ENCODE measurements at places on chromosomes 2 and 18.

DNA sequence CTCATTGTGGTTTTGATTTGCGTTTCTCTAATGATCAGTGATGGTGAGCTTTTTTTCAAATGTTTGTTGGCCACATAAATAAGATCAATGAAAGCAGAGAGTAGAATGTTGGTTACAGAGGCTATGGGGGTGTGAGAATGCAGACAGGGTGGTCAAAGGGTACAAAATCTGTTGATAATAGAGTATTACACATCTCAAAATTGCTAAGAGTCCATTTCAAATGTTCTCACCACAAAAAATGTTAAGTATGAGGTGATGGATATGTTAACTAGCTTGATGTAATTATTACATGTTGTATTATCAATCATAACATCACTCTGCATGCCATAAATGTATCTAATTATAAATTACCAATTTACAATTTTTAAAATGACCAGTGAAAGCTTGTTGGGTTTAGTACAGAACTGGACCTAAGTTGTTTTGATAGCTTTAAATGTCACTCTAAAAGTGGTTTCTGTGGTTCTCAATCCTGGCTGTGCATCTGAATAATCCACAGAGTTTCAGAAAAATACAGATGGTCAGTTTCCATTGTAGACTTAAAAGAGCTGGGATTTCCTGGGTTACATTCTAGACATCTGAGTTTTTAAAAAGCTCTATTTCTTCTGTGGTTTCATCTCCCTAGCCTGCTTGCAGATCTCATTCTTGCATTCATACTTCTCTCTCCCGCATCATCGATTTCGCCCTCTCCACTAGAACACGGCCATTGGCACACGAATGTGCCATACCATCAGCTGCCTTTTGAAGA, 286.0 kb upstream of the LYPD1 start:
- no peak for DNase-seq

DNA sequence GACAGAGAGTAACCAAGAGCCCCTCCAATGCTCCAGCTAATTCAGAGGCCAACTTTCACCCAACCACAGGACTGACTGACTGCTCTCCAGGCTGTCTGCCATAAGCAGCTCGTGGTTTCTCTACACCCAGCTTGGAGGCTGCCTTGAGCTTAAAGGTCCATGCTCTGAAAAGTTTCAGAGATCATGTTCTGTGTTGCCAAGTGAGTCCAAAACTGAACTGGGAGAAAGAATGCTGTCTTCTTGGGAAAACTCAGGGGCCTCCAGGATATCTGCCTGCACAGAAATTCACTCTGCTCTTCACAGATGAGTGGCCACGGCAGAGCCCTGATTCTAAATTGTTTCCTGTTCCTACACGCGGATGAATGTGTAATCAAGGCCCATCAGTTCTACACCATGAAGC, 51.1 kb downstream of the LPIN2 start:
- peak; percentile 69 for DNase-seq

DNA sequence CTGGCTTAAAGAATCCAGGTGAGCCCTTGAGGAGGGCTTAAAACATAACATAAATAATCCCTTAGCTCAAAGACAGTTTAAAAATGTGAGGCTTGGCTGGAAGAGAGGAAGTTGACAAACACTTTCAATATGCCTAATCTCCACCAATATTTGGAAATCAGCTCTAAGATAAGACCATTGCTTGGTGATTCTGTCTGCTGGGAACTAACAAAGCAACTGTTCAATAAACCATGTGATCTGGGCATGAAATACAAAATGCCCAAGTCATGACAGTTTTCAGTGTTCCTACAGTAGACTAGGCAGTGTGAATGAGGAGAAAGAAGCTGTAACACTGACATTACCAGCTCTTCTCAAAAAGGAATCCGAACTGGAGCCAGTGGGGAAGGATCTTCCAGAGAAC, 10.7 kb downstream of the MFF start:
- DNase-seq: no peak

DNA sequence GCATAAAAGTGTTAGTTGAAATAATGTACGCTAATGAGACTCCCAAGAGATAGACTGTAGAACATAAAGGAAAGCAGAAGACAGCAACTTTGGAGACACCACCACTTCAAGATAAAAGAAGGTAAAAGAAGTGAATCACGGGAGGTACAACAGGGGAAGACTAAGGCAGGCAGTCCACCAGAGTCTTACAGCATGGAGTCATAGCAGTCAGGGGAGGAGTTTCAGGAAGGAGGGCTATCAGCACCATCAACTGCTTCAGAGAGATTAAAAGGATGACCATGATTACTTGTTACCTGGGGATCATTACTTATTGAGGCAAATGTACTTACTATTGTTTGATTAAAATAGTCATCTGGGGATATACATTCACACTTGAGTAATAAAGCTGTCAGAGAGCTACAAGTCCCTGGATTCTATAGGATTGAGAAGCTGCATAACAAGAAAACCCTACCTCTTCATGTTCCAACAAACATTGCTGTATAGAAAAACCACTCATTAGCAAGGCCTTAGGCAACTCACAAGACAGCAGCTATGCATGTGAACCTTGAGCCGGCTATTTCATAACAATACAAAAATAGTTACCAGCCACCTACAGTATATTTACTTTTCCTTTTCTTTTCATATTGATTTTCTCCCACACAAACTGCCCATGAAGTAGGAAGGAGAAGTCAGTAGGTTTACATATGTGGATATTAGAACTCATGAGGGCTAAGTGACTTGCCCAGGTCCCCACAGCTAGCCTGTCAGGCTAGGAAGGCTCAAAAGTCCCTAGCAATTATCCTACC, 101.7 kb downstream of the PDE11A start:
- DNase-seq: no peak

GRCh38 chr2:148914463-148914862, 39.4 kb downstream of the KIF5C start:
- no peak for DNase-seq

GRCh38 chr2:196365923-196366322, 194.5 kb upstream of the STK17B start:
- DNase-seq: no peak

GRCh38 chr2:209095432-209095831, 328.4 kb upstream of the MAP2 start:
- DNase-seq: no peak

GRCh38 chr2:160908157-160908556, 252.1 kb upstream of the TANK start:
- DNase-seq: no peak

- no peak for DNase-seq
Observed at GRCh38 chr2:83615511-83615910, 843.6 kb downstream of the SUCLG1 start.

GRCh38 chr2:222430681-222431080, 6.3 kb downstream of the SGPP2 start:
- no peak for DNase-seq

DNA sequence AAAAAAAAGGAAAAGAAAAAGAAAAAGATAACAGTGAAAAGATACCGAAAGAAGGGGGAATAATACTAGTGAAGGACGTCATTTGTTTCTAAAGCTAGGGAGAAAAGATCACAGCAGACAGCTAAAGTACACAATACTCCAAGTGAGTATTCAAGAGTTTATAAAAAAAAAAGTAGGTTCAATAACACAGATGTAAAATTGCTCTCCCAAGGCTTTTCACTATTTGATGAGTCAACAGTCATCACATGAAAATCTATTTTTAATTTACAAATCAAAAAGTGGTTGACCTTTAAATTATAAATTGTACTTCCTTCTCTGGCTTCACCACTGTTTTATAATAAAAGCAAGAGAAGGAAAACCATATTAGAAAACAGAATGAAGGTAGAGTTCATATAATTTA, 144.0 kb downstream of the ZRANB3 start:
- DNase-seq: no peak

GRCh38 chr18:80037869-80038630, 3.8 kb downstream of the RBFA start:
- DNase-seq: no peak

DNA sequence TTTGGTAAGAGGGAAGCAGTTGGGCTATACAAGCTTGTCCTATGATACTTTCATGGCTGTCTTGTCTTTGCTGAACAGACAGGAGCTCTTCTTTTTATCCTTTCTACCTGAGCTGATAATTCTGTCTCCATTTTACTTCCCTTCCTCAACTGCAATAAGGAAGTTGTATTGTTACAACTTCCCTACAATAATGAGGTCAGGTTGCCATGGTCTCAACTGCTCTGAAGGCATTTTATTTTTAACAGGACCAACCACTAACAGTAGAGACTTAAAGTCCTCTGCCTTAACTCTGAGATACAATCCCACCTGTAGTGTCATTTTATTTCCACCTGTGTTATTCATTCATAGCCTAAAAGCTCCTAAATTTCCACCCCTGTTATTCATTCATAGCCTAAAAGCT, 118.6 kb upstream of the PGAP1 start:
- no peak for DNase-seq

DNA sequence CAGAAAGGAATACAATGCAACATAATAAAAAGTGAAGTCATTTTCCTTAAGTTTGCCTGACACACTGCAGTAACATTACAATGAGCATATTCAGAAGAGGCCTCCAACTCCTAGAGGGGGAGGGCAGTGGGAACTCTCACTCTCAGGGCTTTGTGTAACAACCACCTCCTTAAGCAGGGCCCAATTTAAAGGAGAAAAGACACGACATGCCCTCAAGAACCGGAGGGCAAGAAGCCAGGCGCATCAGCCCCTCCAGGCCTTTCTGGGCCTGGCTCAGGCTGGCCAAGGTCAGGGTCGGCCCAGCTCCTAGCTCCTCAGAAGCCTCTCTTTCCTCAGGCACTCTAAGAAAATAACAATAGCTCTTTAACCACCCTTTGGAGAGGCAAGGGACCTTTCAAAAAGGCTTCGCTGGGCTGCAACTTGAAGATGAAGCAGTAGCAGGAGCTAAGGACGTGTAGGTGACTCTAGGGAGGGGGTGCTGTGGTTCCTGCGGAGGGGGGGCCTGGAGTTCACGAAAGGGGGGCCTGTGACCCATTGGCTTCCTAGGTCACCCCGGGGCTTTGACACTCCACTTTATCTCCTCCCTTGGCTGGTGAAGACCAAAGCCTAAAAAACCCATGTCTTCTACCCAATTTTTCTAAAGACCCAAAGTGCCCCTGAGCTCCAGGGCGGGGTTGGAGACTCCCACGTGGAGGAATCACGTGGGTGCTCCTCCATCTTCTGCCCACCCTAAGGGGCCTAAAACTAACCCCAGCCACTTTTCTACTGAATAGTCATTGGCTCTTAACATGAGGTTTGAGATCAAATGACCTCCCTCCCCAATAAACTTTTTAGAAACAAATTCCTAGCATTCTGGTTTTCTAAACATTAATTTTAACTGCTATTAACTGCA, 13.3 kb downstream of the SERTAD2 start:
- DNase-seq: no peak

DNA sequence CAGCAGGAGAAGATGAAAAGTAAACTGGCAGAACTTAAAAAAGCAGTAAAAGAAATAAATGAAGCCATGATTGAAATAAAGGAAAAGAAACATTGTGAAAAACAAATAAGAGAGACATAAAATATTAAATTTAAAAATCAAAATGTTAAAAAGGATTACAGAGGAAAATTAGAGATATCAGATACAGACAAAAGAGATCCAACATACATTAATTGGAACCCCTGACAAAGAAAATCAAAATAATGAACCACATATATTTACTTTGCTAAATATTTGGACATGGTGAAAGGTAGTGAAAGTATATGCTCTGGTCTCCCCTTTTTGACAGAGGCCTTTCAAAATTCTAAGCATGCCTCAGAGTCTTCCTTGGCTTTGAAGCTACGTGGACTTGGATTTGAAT, 79.9 kb upstream of the TGFA start:
- no peak for DNase-seq

DNA sequence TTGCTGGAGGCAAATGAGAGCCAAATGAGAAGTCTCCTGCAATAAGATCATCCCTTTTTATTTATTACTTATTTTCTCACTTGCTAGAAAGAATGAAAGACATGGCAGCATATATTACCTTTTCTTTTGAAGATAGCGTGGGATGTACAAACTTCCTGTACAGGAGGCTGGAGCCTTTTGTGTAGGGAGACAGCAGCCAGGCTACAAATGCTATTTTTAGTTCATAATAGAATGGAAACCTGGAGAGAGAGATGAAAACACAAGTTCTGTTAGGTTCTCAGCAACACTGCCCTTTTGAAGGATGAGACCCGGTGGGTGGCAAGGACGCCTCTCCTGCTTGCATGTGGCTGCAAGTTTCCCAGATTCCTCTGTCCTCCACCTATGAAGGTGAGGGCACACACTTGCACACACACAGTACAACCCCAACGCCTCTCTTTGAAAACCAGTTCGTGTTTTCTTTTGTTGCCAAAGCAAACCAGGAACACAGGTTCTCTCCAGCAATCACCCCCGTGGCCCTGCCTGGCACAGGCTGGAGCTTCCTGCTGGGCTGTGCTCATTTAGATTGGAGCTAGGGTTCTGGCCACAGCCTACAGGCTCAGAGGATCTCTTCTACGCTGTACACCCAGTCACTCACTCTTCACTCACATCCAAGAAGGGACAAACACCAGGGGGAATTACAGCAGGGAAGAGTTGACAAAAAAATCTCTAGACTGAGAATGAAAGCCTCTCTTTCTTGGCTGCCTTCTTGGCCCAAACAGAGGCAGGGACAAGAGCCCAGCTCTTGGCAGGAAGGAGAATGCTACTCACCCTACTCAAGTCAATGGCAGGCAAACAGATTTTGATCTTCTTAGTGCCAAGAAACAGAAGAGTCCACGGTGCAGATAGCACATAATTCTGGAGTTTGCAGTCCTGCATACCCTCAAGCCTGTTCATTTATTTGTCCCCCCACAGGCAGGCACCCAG, 55.6 kb downstream of the MRPL35 start:
- no peak for DNase-seq

DNA sequence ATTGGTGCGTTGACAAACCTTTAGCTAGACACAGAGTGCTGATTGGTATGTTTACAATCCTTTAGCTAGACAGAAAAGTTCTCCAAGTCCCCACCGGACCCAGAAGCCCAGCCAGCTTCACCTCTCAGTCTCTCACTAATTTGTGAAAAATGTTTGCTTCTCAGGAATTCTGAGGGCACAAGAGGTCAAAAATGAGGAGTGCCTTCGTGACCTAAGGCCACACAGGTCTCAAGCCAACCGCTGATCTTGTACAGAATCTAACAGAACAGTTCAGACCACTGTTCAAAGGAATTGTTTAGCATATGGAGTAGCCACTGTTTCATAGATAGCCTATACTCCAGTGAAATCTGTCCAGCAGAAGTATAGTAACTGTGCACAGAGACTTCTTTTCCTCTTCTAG, 29.8 kb upstream of the LRRC30 start:
- no peak for DNase-seq

- DNase-seq: no peak
Observed at GRCh38 chr2:144470334-144470733, 49.6 kb downstream of the ZEB2 start.

DNA sequence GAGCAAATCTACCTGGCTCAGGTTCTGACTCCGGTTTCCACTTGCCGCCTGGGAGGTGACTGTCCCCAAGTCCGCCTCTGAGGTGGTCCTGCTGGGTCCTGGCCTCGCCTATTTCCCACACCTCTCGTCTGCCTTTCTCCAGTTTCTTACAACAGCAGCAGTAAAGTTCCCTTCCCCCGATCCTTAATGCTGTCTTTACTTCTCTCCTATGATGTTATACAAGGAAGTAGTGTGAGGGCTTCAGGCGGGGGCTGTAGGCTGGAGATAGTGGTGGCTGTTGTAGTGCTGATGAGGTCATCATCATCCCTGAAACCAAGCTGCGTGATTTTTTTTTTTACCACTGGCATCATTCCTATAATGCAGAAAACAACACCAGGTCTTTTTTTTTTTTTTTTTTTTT, 18.9 kb downstream of the TGIF1 start:
- DNase-seq: no peak
